Mesothelial cell of epicardium (in vitro differentiated cells): ENCODE measurements at places on chromosomes 4 and X.

GRCh38 chrX:154542723-154543424, 3.8 kb downstream of the G6PD start:
- no peak for DNase-seq

DNA sequence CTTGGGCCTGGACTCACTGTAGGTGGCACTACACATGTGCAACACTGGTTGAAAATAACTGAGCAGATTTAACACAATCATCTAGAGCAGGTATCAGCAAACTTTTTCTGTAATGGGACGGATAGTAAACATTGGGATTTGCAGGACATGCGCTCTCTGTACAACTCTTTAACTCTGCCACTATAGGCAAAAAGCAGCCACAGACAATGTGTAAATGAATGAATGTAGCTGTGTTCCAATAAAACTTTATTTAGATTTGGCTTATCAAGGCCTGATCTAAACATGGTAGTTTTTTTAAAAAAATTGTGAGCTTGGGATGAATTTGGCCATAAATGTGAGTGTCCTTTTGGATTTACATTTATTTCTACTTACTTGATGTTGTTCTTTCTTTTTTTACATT, 407.3 kb downstream of the FAT4 start:
- no peak for DNase-seq

DNA sequence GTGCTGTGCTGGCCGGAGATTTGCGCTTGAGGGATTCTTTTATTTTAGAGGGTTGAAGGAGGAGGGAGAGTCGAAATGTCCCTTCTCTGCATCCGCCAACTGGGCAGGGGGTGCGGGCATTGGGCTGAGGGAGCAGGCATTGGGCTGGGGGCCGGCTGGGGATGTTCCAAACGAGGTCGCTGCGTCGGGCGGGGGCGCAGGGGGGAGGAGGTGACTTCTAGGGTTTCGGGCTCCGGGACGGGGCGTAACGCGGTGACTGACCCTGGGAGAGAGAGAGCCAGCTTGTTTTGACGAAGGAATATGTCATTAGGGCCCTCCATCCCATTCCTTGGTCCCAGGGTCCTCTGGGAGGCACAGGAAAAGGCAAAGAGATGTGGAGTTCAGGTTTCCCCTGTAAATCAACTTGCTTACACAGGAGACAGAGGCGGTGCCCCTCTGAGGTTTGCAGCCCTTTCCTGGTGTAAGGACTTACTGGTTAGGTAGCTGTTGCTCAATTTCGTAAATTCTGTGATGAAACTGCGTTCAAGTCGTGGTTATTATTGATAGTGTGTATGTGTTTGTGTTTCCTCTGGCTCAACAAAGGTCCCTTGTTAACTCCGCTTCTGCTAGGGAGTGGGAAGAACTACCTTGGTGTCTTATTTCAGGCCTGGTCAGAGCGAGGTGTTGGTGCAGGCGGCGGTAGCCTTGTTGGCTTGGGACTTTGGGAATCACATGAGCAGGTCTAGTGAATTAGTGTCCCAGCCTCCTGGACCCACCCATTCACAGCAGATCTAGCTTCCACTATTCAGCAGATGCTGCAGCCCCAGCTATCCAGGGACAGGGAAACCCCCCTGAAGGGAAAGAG, 716 bp downstream of the FHIP1A start:
- peak; percentile 49 for DNase-seq

- DNase-seq, result no peak
Observed at GRCh38 chr4:138945840-138946239, 69.7 kb upstream of the NOCT start.

DNA sequence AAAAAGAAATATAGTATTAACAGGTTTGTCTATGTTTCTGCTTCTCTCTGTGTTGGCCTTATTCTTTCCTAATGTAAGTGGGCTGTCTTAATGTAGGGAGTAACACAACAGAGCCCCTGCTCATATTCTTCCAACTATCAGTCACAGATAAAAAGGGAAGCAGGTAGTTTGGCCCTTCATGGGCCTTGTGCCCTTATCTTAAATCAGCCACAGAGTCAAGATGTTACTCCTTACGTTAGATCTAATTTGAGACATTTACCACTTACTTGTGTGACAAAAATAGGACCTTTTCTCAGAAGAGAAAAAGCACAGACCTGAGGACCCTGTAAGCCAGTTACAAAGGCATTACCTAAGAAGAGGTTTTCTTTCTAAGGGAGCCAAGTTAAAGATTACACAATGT, 589.0 kb downstream of the GRXCR1 start:
- DNase-seq, result no peak
